ENCODE measurements at places on chromosomes 13 and 19.

DNA sequence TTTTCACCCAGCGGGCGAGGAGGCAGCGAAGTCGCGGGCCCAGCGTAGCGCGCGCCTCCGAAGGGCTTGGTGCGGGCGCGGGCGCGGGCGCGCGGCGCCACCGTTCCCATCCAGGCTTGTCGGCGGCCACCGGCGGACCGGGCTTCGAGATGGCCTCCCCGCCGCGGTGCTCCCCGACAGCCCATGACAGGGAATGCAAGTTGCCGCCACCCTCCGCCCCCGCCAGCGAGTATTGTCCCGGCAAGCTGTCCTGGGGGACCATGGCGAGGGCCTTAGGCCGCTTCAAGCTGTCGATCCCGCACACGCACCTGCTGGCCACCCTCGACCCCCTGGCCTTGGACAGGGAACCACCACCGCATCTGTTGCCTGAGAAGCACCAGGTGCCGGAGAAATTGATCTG, at the start of gene WDR88:
Gene WDR88 (plus strand): TSS at position 94 of the 400 bp plus-strand sequence. CDS start 56 bp downstream, at position 150.
- DNase-seq, result no peak

GRCh38 chr13:31697290-31697689, 42.0 kb upstream of the RXFP2 start:
- DNase-seq, result no peak

DNA sequence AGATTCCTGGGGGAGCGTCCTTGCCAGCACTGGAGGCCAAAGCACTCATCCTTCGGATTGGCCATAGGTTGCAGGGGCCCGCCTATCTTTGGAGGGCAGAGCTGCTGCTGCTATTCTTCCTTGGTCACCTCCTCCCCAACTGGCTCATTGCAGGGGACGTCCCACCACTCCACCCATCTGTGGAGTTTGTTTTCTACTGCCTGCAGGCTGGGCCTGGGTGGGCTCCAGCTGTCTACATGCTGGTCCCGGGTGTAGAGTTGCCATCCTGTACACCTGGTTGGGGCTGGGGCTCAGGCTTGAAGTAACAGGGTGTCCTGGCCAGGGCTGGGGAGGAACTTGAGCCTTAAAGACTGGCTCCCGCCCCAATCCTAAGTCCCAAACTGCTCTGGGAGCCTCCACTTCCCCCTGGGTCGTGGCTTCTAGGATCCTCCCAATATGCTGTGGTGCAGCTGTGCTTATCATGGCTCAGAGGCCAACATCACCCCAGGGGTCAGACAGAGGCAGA, 2.1 kb downstream of the RNF225 start:
- DNase-seq, result no peak

GRCh38 chr13:70353096-70353495, 244.8 kb upstream of the KLHL1 start:
- no peak for DNase-seq

- no peak for DNase-seq
Measured at GRCh38 chr13:92379371-92379770, 847.2 kb upstream of the GPC6 start.

GRCh38 chr13:20787180-20787579, 13.4 kb upstream of the EEF1AKMT1 start:
- no peak for DNase-seq

DNA sequence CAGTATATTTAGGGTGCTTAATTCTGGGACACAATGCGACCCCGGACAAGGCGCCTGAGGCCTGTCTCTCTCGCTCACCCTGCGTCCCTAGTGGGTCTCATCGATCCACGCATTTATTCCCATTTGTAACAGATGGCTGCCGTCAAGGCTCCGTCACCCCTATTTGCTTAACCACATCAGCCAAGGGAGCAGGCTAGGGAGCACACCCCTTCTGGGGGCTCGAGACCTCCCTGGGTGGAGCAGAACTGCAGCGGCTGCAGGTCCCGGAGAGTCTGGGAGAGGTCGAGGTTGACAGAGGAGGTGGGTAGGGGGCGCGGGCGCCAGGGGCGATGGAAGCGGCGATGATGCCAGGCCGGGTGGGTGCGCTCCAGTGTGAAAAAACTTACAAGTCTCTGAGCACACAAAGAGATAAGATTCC, 507 bp downstream of the ALG5 start:
- DNase-seq, result peak; percentile 1

DNA sequence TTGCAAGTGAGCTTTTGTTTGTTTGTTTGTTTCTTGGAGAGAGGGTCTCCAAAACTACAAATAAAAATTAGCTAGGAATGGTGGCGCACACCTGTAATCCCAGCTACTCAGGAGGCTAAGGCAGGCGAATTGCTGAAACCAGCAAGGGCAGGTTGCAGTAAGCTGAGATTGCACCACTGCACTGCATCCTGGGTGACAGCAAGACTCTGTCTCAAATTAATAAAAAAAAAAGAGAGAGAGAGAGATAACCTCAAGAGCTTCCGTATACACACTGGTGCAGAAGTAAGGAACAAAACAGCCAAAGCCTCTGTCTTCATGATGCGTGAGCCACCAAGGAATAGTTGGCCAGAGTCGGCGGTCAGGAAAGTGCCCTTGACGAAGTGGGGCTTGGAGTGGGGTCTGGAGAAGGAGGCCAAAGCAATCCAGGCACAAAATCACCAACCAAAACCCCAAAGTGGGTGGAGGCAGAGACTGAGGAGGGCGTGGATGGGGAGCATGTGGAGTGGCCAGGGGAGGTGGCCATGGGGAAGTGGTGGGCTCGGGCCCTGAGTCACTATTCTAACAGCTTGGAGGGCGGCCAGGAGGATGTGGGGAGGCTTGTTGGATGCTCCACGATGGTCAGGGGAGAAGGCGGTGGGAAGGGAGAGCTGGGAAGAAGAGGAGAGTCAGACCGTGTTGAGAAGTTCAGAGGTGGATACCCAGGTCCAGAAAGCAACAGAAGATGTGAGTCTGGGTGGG, 21.2 kb upstream of the TOMM40 start:
- no peak for DNase-seq

GRCh38 chr13:23473221-23473620, 39.7 kb upstream of the SACS start:
- DNase-seq, result no peak

DNA sequence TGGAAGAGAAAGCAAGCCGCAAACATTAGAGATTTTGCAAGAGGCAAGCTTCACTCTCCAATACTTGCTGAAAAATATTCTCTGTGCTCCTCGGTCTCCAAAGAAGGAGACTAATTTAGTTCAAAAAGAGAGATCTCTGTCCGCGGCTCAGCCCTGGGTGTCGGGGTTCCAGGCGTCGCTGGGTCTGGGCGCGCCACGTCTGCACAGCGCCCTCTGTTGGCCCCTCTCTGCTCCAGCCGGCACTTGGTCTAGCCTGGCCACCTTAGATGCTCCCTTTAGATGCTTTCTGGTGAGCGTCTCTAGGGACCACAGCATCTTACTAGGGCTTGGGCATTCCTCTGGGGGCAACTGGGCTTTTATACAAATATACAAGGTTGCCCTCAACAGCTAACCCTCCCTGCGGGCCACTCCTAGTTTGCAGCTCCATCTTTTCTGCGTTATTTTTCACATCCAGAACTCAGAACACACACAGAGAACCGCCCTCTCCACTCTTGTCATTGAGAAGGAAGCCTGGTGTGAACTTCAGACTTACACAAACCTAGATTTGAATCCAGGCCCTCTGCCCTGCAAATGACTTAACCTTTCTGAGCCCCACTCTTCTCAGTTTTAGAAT, 78.3 kb downstream of the CYSLTR2 start:
- peak; percentile 31 for DNase-seq

GRCh38 chr19:49486710-49487276, 615 bp upstream of the RPL13A start:
- no peak for DNase-seq

DNA sequence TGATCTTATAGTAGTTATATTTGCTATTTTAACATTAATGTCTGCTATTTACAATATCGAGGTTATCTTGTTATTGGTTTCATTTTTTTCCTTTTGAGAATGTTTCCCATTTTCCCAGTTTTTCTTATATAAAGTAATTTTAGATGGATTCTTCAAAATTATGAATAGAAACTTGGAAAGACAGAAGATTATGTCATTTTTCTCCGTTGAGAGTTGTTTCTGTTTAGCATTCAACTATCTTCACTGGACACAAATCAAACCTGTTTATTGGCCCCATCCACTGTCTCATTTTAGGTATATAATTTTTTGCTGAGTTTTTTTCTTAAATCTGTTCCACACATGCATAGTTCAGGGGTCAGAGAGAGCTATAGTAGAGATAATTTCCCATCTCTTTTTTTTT, 1430.9 kb upstream of the MIR17HG start:
- no peak for DNase-seq

DNA sequence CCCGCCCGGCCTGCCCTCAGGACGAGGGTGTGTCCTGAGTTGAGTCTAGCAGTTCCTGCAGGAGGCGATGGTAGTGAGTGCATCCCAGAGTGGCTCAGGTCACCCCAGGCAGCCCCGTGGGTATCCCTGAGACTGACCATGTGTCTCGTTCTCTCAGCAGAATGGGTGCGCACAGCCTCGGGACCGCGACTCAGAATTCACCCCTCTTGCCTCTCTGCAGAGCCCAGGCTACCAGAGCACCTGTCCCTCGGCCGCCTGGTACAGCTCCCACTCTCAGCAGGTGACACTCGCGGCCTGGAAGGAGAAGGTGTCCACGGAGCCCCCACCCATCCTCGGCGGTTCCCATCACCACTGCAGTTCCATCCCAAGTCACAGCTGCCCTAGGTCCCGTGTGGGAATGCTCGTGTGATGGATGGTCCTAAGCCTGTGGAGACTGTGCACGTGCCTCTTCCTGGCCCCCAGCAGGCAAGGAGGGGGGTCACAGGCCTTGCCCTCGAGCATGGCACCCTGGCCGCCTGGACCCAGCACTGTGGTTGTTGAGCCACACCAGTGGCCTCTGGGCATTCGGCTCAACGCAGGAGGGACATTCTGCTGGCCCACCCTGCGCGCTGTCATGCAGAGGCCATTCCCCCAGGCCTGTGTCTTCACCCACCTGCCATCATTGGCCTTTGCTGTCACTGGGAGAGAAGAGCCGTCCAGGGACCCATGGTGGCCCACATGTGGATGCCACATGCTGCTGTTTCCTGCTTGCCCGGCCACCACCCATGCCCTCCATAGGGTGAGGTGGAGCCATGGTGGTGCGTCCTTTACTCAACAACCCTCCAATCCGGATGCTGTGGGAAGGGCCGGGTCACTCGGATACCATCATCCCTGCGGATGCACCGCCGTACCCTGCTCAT, 87.1 kb upstream of the MCF2L start:
- no peak for DNase-seq

DNA sequence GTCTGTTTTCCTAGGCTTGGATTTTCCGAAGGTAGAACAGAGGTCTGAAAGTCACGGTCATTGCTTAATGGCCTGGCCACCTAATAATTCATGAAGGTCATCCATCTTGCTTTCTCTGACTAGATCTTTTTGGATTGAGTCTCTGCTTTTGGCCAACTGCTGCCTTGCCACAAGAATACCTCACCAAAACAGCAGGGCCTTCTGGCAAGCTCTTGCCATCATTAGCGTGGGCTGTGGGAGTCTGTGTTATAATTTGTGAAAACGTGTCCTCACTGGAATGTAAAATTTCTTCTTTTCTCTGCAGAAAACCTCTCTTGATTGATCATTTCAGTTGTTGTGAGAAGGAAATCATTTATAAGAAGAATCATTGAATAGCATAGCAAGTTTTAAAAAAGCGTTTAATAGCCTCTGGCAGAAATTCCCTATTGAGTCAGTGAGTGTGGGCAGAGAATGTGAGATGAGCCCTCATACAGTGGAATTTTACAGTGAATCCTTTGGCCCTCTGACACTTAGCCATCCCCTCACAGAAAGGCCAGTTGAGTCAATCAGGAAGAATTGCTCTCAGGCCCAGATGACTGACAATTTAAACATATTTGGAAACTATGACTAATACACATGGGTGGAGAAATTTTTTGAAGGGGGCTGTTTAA, 43.2 kb upstream of the ERICH6B start:
- DNase-seq, result no peak

DNA sequence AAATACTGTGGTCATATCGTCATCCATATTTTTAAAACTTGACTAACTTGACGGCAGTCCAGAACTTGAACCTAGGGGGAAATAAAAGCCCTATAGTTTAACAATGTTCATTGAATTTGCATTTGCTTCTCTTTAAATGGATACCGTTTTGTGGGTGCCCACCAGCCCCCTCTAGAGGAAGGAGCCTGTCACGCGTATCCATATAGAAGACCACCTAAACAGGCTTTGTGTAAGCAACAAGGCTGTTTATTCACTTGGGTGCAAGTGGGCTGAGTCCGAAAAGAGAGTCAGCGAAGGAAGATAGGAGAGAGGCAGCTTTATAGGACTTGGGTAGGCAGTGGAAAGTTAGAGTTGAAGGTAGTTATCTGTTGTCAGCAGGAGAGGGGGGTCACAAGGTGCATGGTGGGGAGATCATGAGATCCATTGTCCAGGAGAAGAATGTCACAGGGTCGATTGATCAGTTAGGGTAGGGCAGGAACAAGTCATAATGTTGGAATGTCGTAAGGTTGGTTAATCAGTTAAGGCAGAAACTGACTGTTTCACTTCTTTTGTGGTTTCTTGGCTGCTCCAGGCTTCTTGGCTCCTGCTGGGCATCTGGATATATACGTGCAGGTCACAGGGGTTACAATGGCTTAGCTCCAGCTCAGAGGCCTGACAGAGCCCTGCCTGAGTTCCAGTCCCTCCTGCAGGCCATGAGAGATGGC, 42.5 kb upstream of the ANKRD10 start:
- DNase-seq, result no peak

DNA sequence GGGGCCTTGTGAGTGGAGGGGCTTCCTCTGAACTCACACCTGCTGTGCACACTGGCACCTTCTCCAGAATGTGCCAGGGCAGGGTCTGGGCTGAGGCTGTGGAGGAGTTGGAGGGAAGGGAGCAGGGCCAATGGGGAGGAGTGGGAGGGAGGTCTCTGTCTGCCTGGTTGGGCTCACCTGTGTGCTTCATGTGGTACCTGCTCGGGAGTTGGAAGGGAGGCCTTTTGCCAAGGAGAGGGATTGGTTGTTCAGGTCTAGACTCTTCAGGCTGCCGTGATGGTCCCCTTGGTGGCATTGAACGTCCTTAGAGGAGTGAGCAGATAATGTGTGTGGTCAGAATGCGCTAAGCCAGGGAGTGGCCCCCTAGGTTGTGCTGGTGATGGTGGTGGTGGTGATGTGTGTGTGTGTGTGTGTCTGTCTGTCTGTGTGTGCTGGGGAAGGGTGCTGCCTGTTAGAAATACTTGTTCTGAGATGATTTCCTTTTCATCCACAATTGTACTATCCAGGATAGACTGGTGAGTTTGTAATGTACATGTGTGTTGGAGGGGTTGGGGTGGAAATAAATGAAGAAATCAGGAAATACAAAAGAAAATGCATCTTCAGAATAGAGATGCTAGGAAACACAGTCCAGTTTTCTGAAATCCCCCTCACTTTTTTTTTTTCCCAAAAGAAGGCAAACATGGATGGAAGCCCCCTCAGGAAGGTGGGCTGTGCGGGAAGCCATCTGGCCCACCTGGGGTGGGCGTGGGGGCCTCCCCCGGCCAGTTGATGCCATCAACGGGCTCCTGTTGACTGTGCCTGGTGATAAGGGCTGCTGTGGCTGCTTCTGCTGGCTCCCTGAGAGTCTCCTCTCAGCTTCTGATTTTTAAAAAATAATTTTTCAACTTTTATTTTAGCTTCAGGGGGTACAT, 140.5 kb upstream of the ZNF536 start:
- no peak for DNase-seq

- no peak for DNase-seq
Measured at GRCh38 chr19:44260343-44260681, 626 bp downstream of the ZNF233 start.

GRCh38 chr19:55041627-55042343, 3.7 kb upstream of the GP6 start:
- DNase-seq, result no peak

- DNase-seq, result no peak
Measured at GRCh38 chr13:41944229-41944628, 16.7 kb downstream of the VWA8 start.
